ENCODE measurements at places on chromosomes 7 and 10.

GRCh38 chr7:155987681-155988235 lies 175.5 kb upstream of the SHH start:
- DNase-seq, result no peak

DNA sequence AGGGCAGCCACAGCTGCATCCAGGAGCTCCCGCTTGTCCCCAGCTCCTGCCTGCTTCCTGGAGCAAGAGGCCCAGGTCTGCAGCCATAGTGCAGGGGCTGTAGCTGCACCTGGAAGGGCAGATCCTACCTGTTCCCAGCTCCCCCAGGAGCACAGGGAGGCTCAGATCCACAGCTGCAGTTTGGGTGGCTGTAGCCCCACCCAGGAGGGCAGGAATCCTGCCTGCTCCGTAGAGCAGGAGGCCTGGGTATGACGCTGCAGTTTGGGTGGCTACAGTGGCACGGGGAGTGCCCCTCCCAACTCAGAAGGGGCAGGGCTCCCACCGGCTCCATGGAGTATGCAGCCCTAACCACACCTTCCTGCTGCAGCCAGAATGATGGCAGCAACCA lies 26.7 kb upstream of the CDCA7L start:
- no peak for DNase-seq

- no peak for DNase-seq
These were observed 3.1 kb downstream of the KLLN start for GRCh38 chr10:87860156-87860795.

- no peak for DNase-seq
These were observed 67.1 kb upstream of the HECTD2 start for GRCh38 chr10:91343010-91343409.

DNA sequence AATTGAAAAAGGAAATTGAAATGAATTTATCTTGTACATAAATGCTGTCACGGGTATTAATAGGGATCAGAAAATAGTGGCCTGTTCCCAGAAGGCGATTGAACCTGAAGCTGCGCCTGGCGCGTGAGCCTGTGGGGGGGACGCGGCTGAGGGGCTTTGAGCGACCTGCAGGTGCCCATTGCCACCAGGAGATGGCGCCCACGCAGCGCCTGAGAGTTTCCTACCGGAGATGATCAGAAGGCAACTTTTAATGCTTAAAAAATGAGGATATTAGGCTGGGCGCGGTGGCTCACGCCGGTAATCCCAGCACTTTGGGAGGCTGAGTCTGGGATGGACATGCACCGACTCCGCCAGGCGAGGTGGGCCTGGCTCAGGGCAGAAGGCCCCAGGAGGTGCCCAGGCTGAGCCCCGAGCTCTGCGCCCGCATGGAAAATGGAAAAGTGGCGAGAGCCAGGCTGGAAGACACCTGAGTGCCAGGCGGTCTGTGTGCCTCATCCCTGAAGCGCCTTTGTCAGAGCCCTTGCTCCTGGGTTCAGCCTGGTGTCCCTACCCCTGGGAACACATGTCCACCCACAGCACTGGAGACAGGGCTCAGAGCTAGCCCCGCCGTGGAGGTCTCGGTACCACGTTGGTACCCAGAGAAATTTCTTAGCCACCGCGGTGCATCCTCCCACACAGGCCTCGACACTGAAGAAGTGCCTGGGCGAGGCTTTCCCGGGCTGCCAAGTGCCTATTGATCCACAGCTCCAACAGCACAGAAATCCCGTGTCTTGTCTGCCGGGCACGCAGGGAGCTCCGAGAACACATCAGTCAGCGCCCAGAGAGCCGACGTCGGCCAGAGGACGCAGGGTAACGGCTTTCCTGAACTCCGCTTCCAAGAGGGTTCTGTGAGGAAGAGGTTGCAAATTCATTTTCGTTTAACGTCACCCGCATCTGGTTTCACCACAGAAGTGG lies 117.4 kb downstream of the INPP5A start:
- peak; percentile 62 for DNase-seq

DNA sequence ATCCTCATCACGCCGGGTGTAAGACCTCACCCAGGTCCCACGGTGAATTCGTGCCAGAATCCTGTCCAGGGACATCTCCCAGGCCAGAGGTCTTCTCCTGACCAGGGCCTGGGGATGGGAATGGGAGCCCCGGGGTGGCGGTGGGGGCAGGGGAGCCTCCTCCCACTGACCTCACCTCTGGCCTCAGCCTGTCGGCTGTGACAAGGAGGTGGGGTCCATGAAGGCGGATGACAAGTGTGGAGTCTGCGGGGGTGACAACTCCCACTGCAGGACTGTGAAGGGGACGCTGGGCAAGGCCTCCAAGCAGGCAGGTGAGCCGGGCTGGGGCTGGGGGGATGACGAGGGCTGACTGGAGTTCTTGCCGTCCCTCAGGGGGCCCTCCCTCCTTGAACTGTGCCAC lies 41.3 kb downstream of the TBATA start:
- DNase-seq, result no peak
